Skeletal muscle cell (primary cell): ENCODE measurements at places on chromosomes 11 and 22.

- no peak for DNase-seq
These were observed 447.7 kb downstream of the TBC1D22A start for GRCh38 chr22:47210112-47210657.

DNA sequence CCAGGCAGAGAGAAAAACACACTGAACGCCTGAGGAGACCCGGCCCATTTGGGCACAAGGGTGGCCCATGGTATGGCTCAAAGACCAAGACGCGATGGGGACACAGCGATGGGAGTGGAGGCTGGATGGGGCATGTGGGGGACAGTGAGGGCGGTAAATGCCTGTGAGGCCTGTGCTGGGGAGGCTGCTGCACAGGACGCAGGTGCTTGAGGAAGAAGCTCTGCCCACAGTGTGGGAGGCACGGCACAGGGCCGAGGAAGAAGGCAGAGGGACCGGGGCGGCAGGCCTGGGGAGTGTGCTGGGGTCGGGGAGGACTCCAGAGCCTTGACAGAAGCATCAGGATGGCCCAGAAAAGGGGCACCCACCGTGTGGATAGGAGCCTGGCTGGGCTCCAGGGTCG lies 75.9 kb upstream of the WNT11 start:
- DNase-seq, result no peak

DNA sequence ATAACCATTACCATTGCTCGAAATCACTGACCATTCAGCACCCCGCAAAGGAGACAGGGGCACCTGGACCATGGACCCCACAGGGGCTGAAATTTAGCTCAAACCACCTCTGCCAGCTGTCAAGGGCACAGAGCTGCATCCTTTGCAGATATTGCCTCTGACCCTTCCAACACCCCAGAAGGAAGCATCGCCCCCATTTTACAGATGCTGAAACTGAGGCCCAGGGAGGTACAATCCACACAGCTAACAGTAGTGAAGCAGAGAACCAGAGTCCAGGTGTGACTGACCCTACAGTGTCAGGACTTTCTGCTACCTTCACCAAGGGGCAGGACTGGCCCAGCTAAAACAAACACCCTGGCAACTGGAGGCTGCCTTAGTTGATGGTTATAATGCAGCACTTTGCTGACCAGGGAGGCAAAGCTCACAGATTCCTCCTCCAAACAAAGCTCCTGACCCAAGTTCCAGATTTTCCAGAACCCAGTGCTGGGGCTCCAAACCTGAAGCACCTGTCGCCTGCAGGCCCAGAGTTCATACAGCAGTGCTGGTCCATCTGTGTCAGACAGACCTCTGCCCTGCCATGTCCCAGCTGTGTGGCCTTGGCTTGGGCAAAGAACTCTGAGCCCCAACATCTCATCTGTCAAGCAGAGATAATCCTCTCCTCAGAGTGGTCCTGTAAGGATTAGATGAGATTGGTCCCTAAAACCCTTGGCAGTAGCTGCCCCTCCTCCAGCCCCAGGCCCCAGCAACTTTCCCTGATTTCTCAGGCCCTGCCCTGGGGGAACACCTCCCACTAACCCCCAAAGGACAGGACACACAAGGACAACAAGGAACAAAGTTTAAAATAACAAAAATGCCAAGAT lies 15.2 kb upstream of the ARAP1 start:
- no peak for DNase-seq

- DNase-seq, result no peak
These were observed 30.4 kb downstream of the ADAMTS15 start for GRCh38 chr11:130478881-130479280.

- no peak for DNase-seq
These were observed 181.8 kb upstream of the RAG2 start for GRCh38 chr11:36779791-36780190.

GRCh38 chr11:66541892-66542291 lies 4.0 kb downstream of the ZDHHC24 start:
- no peak for DNase-seq

DNA sequence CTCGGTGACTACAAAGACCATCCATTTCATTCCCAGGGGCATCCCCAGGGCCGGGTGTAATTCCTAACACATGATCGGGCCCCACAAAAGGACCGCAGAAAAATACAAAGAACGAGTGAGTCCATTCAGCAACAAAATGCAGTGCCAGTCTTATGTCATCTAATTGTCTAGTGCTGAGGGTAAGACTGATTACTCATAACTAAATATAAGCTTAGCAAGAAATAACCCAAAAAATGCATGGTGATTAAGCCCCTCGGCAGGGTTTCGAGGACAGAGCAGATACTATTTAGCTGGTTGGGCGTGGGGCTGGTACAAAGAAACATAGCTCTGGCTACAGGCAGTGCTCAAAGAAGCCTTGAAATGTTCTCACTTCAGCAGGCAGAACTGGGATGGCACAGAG lies 1078.9 kb downstream of the OPCML start:
- no peak for DNase-seq

DNA sequence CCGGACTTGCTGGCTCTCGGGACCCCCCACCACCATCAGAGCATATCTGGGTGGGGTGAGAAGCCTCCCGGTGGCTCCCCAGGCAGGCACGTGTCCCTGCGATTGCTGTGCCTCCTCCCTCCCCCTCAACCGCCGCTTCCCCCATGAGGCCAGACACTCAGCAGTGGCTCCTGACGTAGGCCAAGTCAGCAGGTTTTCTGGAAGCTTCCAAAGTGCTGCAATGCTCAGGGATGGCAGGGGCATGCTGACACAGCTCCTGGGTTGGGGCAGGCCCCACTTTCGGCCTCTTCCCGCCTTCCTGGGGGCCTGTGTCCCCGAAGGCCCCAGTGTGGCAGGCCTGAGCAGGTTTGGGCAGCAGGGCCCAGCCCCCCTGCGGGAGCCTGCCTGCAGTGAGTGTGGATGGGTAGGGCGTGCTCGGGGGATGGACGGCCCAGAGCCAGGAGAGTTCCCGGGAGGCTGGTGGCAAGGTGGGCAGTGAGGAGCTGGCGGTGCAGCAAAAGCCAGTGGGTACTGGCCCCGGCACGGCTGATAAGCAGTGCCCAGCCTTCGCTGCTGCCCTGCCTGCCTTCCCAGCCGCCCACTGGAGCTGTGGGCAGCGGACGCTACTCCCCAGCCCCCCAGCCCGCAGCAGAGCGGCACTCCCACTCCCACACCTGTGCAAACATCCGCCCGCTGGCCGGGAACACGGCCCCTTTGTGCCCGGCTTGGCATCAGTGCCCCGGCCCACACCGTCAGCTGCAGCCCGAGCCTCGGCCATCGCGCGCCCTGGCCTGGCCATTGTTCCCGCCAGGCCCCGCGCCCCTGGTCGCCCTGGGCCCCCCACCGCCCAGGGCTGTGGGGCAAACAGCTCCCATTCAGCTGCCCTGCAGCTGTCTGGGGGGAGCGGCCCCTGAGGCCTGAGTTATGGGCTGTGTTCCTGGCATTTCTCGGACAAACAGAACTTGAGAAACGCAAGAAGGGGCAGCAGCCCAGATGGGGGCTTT lies 125.0 kb downstream of the KCNQ1OT1 start:
- DNase-seq, result peak; percentile 11

- DNase-seq, result no peak
These were observed 1173.9 kb downstream of the LRRC4C start for GRCh38 chr11:40285558-40285957.

GRCh38 chr11:11537871-11538270 lies 83.9 kb downstream of the GALNT18 start:
- no peak for DNase-seq

GRCh38 chr22:44398856-44399837 lies 86.4 kb upstream of the SHISAL1 start:
- no peak for DNase-seq

- DNase-seq, result peak; percentile 35
These were observed 928.0 kb upstream of the FAT3 start for GRCh38 chr11:91296629-91297028.

- no peak for DNase-seq
These were observed 39.3 kb downstream of the RIBC2 start for GRCh38 chr22:45452565-45453379.

- no peak for DNase-seq
These were observed 13.7 kb upstream of the CPT1A start for GRCh38 chr11:68855205-68855981.

DNA sequence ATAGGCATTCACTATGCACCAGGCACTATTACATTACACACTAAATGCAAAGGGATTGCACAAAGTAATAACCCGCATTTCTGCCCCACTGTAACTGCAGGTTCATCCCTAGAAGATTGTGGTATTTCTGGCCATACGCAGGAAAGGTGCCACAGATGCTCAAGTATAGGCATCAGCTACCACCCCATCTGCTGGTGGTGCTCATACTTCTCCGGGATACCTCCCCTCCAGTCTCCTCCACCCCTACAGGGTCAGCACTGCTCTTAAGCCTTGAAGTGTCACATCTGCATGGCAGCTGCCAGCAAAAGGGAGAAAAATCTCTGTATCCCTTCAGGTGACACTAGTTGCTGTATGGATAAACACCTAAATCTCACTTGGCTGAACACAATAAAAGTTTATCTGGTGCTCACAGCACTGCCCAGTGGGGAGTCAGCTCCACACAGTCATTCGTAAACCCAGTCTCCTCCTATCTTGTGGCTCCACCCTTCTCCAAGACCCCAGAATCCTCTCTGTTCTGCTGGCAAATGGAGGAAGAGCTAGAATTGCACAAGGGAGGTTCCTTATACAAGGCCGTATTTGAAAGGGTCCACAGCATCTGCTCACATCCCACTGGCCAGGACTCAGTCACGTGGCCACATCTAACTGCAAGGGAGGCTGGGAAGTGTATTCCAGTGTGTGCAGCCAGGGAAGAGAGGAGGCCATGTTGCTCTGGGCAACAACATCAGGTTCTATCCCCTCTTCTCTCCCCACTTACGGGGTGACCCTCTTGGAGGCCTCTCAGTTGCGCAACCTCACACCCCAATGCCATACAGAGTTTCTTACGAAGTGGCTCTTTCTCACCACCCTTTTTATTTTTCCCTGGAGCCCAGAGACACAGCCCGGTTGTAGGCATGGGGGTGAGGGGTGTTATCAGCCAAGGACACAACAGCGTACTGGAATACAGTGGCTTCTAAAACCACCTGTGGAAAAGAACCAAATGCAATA lies 114.7 kb downstream of the BUD13 start:
- DNase-seq, result no peak

GRCh38 chr11:65867284-65868071 lies 5.1 kb downstream of the EFEMP2 start:
- no peak for DNase-seq

- no peak for DNase-seq
These were observed 5.1 kb downstream of the FOLR3 start for GRCh38 chr11:72140661-72141060.

GRCh38 chr11:125481531-125481930 lies 14.5 kb downstream of the FEZ1 start:
- no peak for DNase-seq

DNA sequence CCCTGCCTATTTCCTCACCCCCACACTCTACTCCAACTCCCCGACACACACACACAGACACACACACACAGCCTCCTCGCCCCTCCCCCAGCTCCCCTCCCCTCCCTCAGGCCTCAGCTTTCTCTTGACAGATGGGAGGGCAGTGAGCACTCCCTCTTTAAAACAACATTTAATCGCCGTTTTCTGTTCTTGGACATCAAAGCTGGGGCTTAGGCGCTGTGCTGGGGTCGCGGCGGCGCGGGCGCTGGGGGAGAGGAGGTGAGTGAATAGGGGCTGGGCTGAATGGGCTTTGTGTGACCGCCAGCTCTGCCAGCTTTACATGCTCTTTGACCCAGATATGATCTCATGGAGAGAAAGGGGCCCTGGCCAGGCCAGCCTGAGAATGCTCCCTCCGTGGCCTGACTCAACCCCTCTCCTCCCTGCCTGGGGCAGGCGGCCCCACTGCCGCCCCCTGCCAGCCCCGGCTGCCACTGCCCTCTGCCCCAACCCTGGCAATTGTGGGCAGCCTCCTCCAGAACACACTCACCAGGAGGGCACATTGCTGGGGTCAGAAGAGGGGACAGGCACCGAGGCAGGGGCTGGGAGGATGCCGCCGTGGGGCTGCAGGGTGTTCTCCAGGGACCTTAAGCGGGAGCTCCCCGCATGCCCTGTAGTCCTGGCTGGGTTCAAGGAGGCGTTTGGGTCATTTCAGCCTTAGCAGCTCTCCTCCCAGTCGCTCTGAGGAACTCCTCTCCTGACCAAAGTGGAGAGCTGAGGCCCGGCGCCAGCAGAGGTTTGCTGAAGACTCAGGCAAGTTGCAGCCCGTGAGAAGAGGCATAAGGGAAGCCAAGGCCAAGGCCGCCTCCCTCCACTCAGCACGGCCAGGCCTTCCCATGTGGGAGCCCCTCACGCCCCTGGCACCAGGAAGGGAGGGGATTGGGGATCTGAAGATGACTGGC lies 38.3 kb upstream of the NNMT start:
- no peak for DNase-seq

- DNase-seq, result no peak
These were observed 640.0 kb upstream of the ANO5 start for GRCh38 chr11:21552911-21553310.

DNA sequence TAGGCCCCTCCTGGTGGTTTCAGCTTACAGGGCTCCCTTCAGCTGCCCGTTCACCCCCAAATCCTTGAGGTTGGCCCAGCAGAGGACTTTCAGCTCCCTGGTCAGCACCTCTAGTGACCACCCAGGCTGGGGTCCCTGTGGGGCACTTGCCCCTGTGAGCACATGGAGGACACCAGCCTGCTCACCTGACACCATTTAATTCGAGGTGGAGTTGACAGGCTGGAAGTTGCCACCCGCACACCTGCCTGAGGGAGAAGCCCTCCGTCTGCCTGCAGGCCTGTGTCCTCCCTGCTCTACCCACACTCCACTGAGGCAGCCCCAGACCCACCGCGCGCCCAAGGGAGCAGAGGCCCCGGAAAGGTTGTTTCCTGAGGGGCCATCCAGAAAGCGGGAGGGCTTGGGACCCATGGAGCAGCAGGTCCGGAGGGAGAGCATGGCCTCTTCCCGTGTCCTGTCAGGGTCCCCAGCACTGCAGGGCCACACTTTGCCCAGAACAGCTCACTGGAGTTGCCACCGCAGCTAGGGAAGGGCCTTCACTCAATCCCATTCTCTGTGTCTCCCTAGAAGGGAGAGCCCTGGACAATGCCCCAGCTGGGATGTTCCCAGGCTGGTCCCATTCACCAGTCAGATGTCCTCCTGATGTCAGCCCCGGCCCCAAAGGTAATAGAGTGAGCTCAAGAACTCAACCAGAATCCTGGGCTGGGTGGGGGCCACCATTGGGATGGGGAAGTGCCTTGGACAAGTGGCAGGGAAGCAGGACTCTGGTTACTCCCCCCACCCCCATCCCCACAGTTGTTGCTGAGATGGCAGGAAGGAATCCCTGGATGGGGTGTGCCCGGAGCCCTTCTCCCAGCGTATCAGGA lies 82.4 kb downstream of the MED15 start:
- no peak for DNase-seq

- no peak for DNase-seq
These were observed 44.4 kb upstream of the ANO1 start for GRCh38 chr11:70033711-70034070.

- DNase-seq, result no peak
These were observed 12.6 kb downstream of the PPARA start for GRCh38 chr22:46162771-46163556.
